ENCODE measurements at places on chromosomes 7 and 10.

GRCh38 chr10:109919220-109919619 lies 4.1 kb downstream of the XPNPEP1 start:
- DNase-seq, result no peak

DNA sequence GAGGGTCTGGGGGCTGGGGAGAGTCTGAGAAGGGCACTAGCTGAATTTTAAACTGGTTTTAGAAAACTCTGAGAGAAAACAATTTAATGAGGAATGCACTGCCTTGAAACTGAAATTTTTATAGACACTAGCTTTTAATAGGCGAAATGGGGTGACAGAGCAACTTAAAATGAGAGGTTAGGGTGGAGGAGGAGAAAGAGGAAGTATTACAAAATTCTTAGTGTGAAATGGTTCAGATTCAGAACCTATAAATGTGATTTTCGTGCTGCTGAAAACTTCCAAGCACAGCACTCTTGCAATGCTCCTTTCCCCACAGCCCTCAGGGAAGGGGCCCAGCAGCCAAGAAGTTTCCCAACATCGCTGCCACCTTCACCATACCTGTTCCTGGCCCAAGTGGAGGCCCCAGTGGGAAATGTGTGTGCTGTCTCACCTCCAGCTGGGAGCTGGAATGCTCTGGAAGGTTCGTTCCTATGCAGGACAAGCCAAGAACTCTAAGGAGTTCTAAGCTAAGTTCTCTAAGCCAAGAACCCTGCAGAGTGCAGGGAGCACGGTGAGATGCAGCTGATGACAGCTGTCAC lies 60.0 kb downstream of the ATXN7L1 start:
- DNase-seq, result no peak

GRCh38 chr10:35015843-35016408 lies 74.2 kb downstream of the CUL2 start:
- DNase-seq, result no peak

DNA sequence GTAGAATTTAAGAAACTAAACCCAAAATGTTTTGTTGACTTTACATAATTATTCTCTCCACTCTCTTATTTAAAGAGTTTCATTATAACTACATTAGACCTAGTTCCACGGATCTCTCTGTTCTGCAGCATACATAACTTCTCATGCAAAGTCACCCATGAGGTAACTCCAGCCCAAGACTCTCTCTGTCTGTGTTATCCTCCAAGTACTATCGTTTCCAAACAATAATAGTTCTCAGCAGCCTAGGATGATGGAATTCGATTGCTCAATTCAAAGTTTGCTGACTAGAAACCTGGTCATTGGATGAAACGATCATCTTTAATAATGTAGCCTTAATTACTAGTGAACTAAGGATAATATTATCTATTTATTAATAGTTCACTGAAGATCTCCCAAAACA lies 203.1 kb upstream of the PTN start:
- DNase-seq, result no peak

- no peak for DNase-seq
These were observed 35.4 kb upstream of the COL13A1 start for GRCh38 chr10:69766161-69766910.

GRCh38 chr7:31564661-31565060 lies 50.8 kb downstream of the ITPRID1 start:
- no peak for DNase-seq

GRCh38 chr7:8360564-8361153 lies 72.8 kb upstream of the NXPH1 start:
- no peak for DNase-seq

DNA sequence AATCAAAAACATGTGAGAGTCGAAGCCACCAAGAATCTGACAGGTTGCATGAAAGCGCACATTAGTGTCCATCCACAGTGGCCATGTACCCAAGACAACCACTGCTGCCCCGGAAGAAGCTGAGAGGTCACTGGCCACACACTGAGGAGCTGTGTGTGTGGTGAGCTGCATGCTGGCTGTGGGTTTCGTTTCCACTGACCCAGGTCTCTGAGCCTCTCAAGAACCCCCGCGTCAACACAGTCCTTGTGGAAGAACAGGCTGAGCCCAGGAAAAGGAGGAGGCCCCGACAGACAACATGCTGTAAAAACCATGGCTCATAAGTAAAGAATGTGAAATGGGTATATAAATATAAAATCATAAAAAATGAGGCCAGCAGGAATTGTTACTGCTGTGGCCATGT lies 8.2 kb downstream of the VIPR2 start:
- no peak for DNase-seq

DNA sequence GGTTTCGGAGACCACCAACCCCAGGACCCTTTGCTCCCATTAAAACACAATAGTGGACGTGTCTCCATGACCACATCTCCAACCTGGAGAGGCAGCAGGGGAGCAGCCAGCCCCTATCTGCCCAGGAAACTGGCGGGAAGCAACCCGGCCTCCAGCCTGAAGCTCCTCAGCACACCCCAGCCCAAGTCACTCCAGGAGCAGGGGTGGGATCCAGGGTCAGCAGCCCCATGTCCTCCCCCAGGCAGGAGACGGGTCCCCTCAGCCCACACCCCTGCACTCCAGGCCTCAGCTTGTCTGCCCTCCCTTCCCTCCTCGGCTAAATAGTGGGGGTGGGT lies 601 bp downstream of the ADAM8 start:
- no peak for DNase-seq

DNA sequence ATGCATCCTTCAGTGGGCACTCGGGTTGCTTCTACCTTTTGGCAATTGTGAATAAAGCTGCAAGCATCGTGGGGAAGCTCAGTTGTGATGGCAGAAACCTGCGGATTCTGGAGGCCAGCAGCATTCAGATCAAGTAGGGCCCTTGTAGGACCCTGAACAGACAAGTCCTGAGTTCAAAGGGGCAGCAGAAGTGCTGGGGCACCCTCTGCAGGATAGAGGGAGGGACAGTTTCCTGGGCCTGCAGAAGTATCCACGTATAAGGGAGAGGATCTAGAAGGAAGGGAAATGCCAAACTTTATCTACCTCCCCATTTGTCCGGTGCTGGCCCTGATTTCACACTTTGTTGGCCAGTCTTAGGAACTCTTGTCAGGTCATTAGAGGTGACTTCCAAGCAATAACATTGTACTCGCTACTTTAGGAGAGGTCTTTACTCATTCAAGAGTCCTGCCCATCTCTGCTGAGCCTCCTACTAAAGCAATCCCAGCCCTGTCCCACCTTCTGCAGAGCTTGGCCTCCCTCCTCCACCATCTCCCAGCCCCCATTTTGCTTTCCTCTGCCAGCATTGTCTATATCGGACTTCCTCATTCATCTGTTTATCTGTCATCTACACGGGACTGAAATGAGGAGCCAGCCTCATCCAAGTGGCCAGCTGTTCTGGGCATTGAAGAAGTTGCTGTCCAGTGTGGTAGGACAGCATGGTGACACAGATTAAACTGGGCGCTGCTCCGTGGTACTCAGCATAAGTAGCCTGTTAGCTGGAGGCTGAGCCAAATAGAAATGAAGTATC lies 26.6 kb upstream of the R3HCC1L start:
- DNase-seq, result no peak

- no peak for DNase-seq
These were observed 246.7 kb downstream of the ETV1 start for GRCh38 chr7:13742811-13743210.

GRCh38 chr7:13031468-13031867 lies 344.0 kb downstream of the ARL4A start:
- DNase-seq, result no peak

DNA sequence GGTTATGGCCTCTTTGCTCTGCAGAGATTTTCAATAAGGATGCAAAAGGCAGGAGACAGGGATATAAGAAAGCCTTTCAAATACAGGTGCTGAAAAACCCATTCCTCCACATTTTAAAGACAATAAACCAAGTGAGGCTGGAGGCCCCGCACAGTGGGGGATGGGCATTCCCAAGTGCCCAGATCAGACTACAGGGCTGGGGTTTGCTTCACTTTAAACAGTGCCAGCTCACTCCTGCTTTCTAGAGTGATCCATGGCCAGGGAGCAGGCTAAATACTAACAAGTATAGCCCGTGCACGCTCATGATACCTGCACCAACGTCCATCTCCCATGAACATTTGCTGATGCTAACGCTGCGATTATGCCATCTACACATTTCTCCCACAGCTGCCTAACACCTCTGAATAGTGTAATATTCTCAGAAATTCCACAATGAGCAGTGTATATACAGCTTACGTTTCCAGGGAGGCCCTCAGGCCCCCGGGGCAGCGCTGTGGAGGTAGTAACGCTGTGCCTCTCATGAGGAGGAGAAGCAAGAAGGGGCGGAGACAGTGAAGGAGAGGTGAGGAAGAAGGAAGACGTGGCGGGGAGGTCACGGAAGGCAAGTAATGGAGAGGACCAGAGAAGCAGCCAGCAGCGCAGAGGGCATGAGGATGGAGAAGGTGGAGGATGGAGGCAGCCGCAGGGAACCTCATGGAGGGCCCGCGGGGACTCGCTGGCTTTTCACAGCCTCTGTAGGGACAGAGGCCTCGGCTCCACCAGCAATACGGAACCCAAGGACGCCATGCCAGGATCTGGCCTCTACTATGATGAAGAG lies 141.7 kb downstream of the USP6NL start:
- DNase-seq, result no peak

GRCh38 chr7:135980012-135980551 lies 2.9 kb upstream of the MTPN start:
- DNase-seq, result no peak

DNA sequence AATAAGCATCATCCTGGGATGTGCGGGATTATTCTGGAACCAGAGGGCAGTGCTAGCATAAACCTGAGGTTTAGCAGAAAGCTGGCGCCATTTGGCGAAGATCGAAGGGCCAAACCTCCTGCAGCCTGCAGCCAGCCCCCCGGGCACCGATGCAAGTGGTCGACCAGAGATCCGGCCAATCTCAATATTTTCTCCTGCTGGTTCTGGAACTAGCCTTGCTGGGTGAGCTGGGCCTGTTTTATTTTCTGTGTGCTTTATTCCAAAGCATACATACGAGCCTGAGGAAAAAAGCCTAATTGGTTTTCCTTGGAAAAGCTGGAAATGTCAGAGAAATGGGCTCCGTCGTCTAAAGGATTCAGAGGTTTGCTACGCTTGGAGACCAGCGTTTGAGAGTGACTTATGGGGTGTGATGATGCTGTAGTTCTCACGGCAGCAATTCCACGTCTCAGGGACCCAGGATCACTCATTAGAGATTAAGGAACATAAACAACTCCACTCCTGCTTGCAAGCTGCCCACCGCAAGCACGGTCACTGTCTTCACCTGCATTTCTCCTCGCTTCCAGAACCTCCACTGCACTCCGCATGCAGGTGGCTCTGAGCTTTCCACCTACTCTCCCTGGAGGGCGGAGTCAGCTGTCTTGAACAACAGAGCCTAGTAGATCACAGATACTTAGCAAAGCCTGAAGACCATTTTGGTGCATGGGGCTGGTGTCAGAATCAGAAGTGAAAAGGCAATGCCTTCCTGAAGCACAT lies 60.2 kb downstream of the PRKAG2 start:
- DNase-seq, result no peak

DNA sequence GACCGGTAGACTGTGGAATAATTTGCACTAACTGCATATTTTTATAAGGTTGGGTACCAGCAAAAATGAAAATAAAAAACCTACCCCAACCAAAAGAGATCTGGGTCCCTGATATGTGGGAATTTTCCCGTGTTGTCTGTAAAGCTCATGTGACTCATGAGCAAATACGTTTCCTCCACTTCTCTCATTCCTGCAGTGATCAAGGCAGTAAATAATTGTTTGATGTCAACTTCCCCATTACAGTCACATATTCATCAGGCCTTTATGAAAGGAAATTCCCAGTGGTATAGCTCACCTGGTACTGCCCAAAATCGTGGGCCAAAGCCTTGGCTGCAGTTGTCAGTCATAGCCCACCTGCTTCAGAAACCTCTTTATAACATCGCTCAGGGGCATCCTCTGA lies 166.0 kb upstream of the ANK3 start:
- DNase-seq, result no peak

DNA sequence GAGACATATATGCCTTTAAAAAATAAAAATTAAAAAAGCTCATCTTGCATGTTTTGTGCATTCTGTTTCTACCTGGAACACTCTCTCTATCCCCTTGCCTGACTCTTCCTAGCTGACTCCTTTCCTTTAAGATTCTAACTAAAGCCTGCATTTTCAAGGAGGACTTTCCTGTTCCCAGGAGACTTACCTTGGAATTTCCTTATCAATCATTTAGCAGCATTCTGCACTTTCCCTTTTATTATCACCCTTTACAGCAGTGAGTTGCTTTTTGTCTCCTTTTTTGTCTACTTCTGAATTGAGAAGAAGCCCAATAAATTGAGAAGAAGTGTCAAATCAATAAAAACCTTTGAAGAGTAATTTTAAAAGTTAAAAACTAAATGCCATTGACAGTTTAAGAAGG lies 142.2 kb upstream of the TMEM196 start:
- DNase-seq, result no peak

GRCh38 chr10:12961416-12962205 lies 39.9 kb downstream of the CCDC3 start:
- DNase-seq, result no peak

DNA sequence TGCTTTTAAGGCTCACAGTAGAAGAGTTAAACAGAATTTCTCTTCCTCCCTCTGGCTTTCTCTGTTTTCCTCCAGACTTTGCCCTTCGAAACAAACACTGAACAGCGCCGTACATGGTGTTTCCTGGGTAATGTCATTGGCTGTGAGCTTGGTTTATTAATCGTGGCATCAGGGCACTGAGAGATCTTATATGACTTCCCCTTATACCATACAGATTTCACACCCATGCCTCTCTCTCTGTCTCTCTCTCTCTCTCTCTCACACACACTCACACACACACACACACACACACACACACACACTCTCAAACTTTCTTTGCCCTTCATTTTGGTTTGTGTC lies 195.5 kb downstream of the CREB5 start:
- no peak for DNase-seq

DNA sequence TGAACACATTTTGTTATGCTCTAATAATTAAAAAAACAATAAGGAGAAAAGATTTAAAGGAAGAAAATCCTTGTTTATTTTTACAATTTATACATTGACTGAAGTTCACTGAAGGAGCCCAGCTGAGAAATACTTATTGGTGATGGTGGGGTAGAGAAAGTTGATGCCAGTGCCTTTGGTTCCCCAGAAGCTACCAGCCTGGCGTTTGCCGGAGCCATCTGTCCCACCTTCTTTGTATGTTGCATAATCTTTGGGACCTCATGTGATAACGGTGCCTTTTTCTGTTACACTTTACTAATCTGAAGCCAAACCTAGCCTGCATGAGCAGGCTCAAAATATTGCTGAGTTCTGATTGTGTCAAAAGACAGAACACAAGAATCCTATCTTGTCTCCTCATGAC lies 22.7 kb downstream of the ZNF365 start:
- DNase-seq, result no peak

Data from activated CD4-positive, alpha-beta T cell treated with anti-CD3 and anti-CD28 coated beads, Interleukin-2, amount 10 ng/mL, durations not matched to agents 7 days and 5 days (primary cell).